ENCODE measurements at places on chromosomes 6 and 20.

DNA sequence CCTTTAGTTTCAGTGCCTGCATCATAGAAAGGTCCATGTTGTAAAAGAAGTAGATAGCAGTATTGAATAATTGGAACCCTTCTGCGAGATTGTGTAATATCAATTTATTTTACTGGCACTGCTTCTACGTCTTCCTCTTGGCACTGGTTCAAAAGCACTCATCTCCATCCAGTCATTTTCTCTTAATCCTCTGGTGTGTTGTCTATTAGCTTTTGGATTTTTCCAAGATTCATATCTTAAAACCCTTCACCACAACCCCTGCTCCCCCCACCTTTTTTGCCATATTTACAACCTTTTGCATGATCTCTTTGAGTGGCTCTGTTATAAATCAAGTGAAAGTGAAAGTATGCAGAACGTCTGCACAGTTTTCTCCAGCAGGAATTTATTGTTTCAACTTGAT is 76.6 kb upstream of the HSF2 start:
- no peak for DNase-seq

GRCh38 chr6:57017841-57018240 is 28.7 kb upstream of the KIAA1586 start:
- DNase-seq = no peak

DNA sequence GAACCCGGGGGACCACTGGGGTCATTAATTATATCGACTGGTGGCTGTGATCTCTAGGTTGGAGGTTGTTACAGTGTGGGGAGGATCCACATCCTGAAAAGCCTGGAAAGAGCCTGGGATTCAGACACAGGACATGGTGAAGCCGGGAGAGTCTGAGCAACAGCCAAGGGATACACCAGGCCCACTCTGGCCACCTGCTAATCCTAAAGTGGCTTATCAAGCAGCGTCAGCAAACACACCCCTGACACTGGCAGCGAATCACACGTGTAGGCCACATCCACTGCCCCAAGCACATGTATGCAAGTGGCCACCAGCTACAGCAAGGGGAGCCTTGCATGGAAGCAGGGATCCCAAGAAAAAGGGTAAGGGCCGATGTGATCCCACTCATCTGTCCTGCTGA is 41.0 kb downstream of the GFOD1 start:
- no peak for DNase-seq

- DNase-seq = peak; percentile 43
These were observed at the start of gene IRAK1BP1 for GRCh38 chr6:78867370-78868040. Gene IRAK1BP1 (plus strand): TSS chr6:78867551. CDS start chr6:78867577, 26 bp downstream.

DNA sequence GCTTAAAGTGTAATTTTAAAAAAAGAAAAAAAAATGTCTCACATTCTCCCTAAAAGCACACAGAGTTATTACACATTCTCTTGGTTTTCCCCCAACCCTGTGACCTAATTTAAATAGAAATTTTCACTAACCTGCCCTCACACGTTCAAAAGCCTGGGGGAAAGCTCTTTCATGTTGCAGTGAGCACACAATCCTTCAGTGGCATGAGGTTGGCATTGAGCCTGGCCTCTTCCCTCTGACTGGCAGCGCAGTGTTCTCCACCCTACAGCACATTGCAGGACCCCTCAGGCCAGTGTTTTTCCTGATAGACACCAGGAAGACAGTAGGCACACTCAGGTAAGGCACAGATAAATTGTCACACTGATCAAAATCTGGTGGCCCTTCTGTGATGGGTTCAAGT is 34.1 kb downstream of the TNFRSF21 start:
- DNase-seq = no peak

GRCh38 chr6:134816780-134817179 is 133.1 kb downstream of the ALDH8A1 start:
- no peak for DNase-seq

- no peak for DNase-seq
These were observed 89.6 kb upstream of the TOX2 start for GRCh38 chr20:43825051-43825402.

- DNase-seq = no peak
These were observed 8.5 kb downstream of the TRIM15 start for GRCh38 chr6:30171677-30172471.

DNA sequence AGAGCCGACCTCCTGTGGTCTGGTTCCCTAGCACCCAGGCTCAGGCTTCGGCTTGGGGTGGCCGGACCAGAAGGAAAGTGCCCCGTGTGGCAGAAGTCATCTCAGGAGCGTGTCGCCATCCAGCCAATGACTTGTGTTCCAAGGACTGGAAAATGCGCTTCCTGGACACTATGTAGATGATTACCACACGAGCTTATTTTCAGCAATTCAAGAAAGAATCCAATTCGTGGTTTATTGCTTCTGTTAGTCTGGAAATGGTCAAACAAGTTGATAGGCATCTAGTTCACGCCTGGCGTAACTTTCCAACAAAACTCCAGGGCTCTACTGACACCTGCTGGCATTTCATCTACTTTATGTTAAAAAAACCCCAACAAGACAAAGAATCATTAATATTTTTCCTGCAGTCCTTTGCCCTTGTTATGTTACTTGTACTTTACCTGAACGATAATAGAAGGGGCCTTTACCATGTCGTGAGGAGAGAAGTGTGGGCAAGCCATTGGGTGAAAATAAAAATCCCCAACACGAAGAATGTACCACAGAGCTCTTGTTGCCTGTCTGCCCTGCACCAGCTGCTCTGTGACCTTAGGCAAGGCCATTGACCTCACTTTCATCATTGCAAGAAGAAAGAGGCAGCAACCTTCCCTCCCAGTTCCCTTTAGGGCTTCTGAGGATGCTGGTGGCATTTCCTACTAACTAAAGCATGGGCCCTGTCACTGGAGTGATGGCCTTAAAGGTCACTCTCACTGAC is 154.7 kb upstream of the LAMP5 start:
- DNase-seq = no peak

- DNase-seq = no peak
These were observed 132.1 kb downstream of the FNDC1 start for GRCh38 chr6:159301277-159301676.

- no peak for DNase-seq
These were observed 47.2 kb downstream of the TRERF1 start for GRCh38 chr6:42404484-42404883.

DNA sequence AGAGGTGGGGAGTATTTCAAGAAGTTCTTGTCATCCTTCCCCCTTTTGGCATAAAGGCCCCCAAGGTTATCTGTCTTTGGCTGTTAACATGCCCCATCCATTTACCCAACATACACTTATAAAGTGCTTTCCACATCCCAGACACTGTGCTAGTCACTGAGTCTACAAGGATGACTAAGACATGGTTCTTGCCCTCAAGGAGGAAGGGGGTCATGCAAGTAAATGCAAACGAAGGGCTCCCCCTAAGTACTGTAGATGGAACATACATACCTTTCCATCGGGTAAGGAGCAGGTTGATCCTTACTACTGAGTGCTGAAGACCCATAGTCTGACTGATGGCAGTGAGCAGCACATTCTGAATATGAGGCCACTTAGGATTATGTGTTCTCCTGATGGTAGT is 38.3 kb downstream of the HECA start:
- no peak for DNase-seq

DNA sequence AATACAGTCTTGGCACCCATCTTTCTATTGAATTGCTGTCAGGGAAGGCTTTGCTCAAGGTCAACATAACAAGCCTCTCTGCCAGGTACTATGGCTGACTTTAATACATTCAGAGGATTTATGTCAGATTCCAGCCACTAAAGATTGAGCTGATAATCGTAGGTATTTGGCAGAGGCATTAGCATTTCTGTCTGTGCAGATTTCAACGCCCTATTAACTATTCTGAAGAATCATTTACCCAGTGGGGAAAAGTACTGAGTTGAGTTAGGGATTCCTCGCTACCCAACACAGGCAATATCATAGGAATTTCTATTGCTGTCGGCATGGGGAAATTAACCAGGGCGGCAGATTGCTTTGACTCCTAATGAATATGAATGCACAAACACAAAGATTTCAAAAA is 233.7 kb upstream of the SPTLC3 start:
- DNase-seq = no peak

- DNase-seq = no peak
These were observed 5.5 kb downstream of the ITCH start for GRCh38 chr20:34368547-34368946.

GRCh38 chr20:42474646-42475045 is 715.1 kb downstream of the PTPRT start:
- DNase-seq = no peak

GRCh38 chr6:73471686-73472290 is 10.3 kb downstream of the MTO1 start:
- DNase-seq = no peak

DNA sequence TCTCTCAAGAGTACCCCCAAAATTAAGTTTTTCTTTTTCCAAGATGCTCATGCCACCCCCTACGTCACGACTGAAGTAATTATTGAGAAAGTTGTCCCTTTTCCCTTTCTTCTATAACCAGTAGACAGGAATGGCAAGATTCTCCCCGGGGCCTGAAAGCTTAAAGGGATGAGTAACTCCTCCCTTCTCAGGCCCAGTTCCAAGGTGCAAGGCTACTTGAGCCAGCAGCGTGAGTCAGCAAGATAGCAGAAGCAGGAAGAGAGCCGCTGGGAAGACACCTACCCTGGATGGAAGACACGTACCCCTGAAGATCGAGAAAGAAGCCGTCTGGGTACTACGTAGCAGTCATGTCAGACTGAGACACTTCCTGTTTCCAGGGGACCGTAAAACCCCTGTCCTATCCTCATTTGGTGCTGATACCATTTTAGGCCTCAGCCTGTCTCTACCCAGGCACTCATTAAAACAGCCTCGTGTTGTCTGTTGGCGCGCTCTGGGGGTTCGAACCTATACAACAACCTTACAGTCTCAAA is 241.0 kb downstream of the ADGRG6 start:
- no peak for DNase-seq

DNA sequence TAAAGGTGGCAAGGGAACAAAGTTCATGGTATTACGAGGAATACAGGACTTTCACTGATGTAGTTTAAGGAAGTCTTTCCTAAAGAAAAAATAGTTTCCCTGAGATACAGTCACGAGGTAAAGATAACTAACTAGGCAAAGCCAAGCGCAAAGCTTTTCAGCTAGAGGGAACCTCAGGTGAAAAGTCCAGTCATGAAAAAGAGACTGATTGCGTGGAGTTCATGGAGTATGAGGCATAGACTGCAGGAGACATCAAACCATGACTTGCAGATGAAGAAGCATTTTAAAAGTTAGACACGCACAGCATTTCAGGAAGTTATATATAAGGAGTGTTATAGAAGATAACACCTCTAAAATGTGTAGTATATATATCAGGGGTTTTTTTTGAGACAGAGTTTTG is 205.6 kb upstream of the ZNF184 start:
- DNase-seq = no peak

GRCh38 chr6:149089510-149089909 is 228.0 kb upstream of the TAB2 start:
- no peak for DNase-seq

DNA sequence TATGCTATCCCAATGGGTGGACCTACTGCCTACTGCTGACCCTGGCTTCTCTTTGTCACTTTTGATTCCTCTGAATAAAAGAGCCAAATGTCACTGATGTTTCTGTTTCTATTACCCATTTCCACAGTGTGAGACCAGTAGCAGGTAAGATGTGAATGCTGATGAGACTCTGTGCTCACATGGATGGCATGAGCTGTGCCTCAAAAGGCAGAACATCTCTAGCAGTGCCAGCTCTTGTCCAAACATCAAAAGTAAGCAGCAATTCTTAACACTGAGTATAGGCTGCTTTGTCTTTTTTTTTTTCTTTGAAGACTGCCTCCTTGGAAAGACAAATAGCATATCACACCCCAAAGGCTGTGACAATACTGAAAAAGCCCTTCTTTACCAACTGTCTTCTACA is 459.2 kb upstream of the RUNX2 start:
- no peak for DNase-seq

GRCh38 chr6:16781348-16782169 is 20.3 kb upstream of the ATXN1 start:
- no peak for DNase-seq

GRCh38 chr6:109002051-109002697 is 92.5 kb downstream of the SESN1 start:
- no peak for DNase-seq

DNA sequence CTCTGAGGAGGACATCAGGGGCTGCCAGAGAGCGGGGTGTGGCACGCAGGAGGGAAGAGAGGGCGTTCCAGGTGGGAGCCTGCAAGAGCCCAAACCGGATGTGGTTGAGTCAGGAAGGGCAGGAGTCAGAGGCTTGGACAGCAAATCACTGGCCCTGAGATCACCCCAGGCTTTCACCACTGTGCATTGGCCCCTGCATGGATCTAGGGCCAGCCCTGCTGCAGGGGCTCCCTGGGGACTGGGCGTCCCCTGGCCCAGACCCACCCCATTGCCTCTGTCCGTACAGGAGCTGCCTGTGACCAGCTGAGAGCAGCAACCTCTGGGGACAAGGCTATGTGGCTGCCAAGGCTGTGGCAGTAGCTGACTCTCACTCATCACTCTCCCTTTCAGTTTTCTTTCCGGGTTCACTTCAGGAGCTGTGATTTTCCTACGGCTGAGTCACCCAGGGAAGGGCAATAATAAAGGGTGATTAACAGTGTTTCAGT is 33.9 kb downstream of the KCNK17 start:
- DNase-seq = no peak

GRCh38 chr6:3654898-3655297 is 96.6 kb downstream of the PXDC1 start:
- no peak for DNase-seq

DNA sequence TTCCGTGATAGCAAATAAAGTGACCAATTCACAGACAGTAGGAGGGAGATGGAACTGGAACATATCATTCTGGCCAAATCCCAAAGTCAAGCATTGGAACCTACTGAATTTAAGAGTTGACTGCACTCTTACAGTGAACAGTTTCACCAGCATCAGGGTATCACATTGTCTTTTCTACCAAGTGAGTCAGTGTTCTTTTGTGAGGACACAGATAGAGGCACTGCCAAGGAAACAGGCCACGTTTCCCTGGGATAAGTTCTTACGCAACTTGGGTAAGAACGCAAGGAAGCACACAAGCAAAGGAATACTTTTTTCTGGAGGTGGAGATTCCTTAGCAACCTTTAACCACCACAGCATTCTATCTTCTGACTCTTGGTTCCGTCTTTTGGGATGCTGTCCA is 28.6 kb upstream of the ENPP5 start:
- no peak for DNase-seq

All from stimulated activated CD8-positive, alpha-beta memory T cell treated with anti-CD3 and anti-CD28 coated beads, Interleukin-2, amount 100 ng/mL, for 1 hour (primary cell).